ENCODE measurements at places on chromosomes 11 and 22. TPM values are rescaled to one million over a fixed set of nuclear protein-coding genes. Genes with fewer than 3 reads are reported as not detected.
A peak's percentile ranks its signal among the peaks of the same experiment; 100 is the strongest.

CTSF gene
- total RNA-seq, result 45.5 TPM

NXPE2 gene
- total RNA-seq, result not detected

ACTN3 gene
- under 0.01 TPM for total RNA-seq

SMC1B gene
- total RNA-seq, result under 0.01 TPM

OR8G5 gene
- total RNA-seq, result not detected

RIMBP3B gene
- not detected for total RNA-seq

FADS1 gene
- total RNA-seq, result 39.3 TPM

CASP5 gene
- total RNA-seq, result not detected

NCR3LG1 gene
- total RNA-seq, result 0.51 TPM

TECTA gene
- total RNA-seq, result 0.63 TPM

- DNase-seq, result peak; percentile 81
Measured at GRCh38 chr11:10573556-10573955, 5.1 kb upstream of the LYVE1 start.

GRCh38 chr11:76320929-76321328, 60.0 kb downstream of the THAP12 start:
- no peak for DNase-seq

DNA sequence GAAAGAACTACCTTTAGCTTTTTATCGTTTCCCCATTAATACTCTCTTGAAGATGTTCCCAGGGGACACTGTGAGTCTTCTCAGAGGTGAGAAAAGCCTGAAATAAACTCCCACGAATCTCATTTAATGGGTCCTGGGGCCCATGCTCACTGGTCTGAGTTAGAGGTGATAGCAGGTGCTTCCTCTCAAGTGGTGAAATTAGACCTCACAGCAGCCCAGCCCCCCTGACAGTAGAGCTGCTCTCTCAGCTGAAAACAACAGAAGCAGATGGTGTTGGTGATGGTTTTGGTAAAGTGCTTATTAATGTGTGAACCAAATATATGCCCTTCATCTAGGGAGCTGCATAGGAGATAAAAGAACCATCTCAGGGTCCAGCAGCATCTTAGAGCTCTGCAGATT, 76.8 kb upstream of the VPREB1 start:
- no peak for DNase-seq

GRCh38 chr11:67415501-67416304, at the start of gene CARNS1:
CARNS1 (plus strand) TSS chr11:67415678; CDS start chr11:67416200, 522 bp downstream.
- no peak for DNase-seq

DNA sequence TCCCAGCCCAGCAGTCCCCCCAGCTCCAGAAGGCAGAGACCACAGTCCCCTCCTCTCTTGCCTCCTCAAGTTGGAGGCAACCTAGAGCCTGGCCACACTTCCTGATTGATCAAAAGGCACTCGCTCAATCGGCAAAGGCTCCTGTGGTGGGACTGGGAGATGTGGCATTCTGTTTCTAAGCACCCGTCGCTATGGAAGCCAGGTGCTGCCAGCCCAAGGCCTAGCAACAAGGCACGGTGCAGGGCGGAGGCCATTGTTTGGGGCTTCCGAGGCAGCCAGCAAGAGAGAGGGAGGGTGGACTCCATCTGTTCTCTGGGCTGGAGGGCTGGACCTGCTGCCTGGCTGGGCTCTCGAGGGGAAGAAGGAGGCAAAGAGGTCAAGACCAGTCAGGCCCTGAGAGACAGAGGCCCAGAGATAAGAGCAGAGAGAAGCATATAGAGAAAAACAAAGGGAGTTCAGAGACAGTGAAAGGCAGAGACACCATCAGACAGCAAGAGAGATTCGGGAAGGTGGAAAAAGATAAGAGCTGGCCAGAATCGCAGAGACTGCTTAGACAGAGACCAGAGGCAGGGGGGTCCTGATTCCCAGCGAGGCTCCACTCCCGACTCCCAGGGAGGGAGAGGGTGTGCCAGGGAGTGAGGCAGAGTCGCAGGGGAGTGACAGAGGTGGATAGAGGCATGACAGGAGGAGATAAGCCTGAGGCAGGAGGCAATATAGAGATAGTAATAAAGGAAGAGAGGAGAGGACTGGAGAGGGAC, 21.2 kb downstream of the PDE2A start:
- no peak for DNase-seq

GRCh38 chr11:95338430-95338991, 107.5 kb upstream of the SESN3 start:
- DNase-seq, result peak; percentile 66

- no peak for DNase-seq
Measured at GRCh38 chr11:15307619-15308024, 192.9 kb downstream of the INSC start.

GRCh38 chr11:98740321-98740720, 280.4 kb upstream of the CNTN5 start:
- DNase-seq, result no peak

DNA sequence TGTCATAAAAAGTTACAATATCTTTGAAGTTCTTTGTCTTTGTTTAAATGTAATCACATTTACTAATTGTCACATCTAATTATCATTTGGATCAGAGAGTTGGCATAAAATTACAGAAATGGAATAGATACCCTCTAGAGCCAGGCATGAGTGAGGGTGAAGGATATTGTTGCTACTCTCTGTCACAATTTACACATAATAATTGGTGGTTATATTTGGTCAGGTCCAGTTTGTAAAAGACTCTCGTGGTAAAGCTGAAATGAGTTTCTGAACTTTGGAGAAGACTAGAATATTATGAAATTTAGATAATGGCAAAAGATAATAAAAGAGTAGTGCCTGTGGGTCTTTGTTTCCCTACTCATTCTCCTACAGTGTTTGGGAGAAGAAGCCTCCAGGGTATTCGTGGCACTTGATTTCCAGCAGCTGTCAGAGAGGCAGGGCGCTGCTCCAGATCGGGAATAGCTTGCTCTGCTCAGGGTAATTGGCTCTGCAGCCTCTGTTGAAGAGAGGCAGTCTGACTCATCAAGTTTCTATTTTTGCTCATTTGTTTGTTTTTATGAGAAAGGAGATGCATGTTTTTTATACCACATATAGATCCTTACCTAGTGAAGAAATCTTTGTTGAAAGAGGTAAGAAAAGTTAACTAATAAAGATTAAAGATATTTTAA, 349.9 kb downstream of the CNTN5 start:
- no peak for DNase-seq

GRCh38 chr11:119794756-119795155, 65.8 kb upstream of the NECTIN1 start:
- DNase-seq, result no peak

- DNase-seq, result no peak
Measured at GRCh38 chr11:23859087-23859486, 637.8 kb upstream of the LUZP2 start.

- no peak for DNase-seq
Measured at GRCh38 chr11:32858731-32859130, 29.0 kb downstream of the PRRG4 start.

DNA sequence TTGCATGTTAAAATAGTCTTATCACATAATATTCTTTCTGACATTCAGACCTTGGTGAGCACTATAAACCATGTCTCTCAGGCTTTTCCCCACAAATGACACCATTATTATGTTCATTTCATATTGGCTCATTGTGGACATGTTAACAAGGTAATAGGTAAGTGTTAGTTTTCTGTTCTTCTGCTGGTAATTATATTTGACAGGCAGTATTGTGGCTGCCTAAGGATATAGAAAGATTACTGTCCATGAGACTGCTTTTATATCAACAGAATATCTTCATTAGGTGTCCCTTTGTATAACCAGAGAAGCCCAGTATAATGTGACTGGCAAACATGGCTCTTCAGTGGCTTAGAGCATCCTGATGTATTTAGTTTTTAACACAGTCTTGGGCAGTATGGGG, 590.7 kb downstream of the NELL1 start:
- DNase-seq, result no peak

GRCh38 chr11:2447951-2448650, 3.3 kb downstream of the KCNQ1 start:
- DNase-seq, result no peak

GRCh38 chr22:48118654-48119053, 1356.2 kb downstream of the TBC1D22A start:
- DNase-seq, result no peak

Data from dermis microvascular lymphatic vessel endothelial cell (primary cell).